Hindlimb muscle (tissue), 1 donor: ENCODE measurements at places on chromosomes 6 and 20. TPM values are rescaled to one million over a fixed set of nuclear protein-coding genes. Genes with fewer than 3 reads are reported as not detected.
A peak's percentile ranks its signal among the peaks of the same experiment; 100 is the strongest.

DNA sequence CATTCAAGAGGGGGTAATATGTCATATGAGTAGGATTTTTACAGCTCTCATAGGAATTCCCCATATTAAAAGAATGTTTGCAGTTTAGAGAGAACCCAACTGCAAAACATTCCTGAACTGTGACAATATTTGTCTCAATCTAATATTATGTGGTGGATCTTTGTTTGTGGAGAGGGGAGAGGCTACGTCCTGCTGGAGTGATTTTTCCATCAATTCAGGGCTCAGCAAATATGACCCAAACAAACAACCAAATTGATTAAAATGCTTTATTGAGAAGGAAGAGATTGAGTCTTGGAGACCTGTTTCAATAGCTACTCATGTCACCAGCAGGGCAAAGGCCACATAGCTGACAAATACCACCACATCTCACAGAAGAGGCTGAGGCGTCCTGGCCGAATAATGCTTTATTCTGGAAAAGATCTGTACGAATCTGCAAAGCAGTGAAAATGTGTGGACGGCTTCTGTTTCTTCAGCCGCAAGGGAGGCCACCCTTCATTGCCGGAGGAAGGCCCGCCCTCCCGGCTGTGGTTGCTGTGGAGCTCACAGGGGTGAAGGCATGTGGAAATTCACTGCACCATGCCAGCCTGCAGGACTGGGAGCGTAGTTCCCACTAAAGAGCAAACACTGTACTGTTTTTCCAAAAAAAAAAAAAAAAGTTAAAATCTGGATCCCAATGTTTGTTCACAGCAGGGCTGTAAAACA, 89.7 kb upstream of the QKI start:
- DNase-seq, result no peak

DNA sequence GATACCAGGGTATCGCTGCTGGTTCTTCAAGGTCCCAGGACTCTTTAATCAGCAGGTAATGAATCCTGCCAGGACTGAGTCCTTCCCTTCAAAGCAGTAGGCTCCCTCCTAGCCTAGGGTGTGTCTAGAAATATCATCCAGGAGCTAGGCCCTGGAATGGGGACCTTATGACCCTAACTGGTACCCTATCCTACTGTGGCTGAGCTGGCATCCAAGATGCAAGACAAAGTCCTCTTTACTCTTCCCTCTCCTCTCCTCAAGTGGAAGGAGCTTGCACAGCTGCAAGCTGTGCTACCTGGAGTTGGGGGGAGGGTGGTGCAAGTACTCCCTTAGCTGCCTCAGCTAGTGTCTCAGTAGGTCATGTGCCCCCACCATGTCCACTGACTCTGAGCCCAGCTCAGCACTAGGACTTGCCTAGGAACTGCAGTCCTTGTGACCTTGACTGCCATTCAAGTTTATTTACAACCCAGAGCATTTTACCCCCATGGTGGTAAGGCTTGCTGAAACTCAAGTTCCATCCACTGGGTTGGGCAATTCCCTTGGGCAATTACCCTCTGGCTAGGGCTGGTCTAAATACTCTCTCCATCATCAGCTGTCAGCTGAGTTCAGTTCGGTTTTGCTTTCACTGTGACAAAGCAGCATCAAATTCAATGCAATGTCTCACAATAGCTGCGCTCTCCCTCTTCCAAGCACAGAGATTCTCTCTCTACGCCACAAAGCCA, 48.4 kb upstream of the TOP1 start:
- DNase-seq, result no peak

- DNase-seq, result no peak
These were observed 602 bp downstream of the PPP1R11 start for GRCh38 chr6:30067460-30068139.

DNA sequence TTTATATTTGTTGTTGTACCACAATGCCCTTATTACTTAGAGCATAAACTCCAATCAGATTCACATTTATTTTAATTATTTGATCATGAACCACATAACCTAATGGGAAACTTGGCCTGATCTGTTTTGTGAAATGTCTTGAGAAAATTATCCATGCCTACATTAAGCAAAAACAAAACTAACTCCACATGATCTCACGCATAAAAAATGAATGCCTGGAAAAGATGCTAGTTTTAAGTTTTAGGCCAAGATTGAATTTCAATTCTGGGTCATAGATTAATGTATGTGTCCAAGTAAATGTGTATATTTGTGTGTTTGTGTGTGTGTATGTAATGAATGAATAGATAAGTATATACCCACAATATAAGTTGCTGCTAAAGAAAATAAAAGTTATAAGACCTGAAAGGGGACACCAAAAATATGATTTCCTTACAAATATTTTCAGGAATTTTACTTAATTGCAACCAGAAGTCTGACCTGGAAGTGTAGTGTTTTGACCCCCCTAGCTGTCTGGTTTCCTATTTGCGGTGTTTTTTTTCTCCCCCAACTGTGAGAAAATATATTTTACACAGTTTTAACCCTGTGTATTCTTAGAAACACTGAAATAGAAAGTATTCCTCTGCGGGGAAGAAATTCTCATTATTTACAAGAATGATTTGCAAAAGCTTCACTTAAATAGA, 97.2 kb downstream of the JAG1 start:
- DNase-seq, result no peak

Gene HTR1B
- polyA plus RNA-seq, result not detected

- DNase-seq, result peak; percentile 31
These were observed 210.4 kb downstream of the TAF4 start for GRCh38 chr20:61855286-61855685.

- no peak for DNase-seq
These were observed 159.3 kb downstream of the NFATC2 start for GRCh38 chr20:51382986-51383821.

Gene KCNG1
- polyA plus RNA-seq, result 0.35 TPM

DNA sequence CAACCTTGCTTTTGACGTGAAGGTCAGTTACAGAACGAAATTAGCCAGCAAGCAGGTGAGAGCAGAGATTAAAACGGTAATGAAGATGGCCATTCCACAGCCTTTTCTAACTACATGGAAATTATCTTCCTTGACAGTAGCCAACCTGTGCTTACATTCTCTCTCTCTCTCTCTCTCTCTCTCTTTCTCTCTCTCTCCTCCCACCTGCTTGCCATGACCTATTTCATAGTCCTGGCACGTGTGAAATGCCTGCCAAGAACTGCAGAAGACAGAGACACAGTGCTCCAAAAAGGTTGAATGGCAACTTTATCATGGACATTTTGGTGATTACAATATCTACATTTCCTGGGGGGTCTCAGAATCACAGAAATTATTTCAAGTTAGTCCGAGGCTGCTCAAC, 38.5 kb upstream of the SALL4 start:
- no peak for DNase-seq

DNA sequence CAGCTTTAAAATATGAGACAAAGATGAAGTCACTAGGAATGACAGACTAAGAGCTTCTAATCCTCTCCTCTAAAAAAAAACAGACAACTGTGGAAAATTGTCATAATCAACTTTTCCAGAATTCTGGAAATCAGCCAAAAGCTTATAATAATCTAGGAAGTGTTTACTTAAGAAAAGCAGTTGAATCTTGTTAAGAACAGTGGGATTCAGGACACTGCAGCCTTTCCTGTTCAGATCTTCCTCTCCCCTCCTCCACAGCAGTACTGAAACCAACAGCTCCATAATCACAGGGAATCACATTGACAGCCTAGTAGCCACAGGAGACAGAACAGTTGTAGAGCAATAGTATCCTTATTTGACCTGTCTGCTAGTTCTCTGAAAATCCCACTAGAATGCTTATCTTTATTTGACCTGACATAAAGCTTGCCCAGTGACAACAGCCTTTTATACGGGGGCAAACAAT, 41.6 kb downstream of the IBTK start:
- no peak for DNase-seq

DNA sequence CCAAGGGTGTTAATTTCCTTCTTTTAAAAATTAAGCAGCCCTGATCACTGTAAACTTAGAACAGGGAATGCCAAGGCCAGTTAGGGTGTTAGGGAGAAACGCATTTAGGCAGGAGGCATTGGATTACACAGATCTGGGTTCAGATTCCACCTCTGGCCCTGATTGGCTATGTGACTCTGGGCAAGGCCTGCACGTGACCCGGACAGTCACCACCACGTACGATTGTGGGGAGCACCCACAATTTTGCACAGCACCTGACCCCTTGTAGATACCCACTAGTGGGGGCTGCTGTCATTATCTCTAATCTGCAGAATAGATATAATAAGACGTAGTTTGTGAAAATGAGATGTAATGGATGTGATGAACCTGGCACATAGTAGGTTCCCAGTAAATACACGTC, 59.5 kb upstream of the ZNFX1 start:
- DNase-seq, result no peak
